Fibroblast of pulmonary artery (primary cell): ENCODE measurements at places on chromosomes 4 and X.
A peak's percentile ranks its signal among the peaks of the same experiment; 100 is the strongest.

GRCh38 chr4:171978216-171978615 is 165.0 kb downstream of the GALNTL6 start:
- DNase-seq: no peak

DNA sequence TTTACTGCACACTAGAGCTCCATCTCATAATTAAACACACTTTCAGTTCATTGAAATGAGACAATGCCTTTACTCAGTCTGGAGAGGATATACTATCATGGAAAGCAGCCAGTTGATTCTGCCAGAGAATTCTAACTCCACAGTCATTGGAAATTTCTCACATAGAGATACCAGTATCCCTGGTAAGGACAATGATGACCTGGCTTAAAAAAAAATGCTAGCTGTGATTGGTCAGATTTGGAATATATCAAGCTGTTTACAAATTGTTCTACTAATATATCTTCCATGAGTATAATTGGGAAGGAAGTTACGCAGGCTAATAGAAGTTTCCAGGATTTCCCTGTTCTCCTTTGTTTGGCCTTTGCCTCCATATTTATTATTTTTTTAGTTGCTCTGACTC is 34.5 kb upstream of the TLL1 start:
- DNase-seq: peak; percentile 4

- DNase-seq: no peak
These were observed 876.0 kb downstream of the FSTL5 start for GRCh38 chr4:161287678-161288352.

DNA sequence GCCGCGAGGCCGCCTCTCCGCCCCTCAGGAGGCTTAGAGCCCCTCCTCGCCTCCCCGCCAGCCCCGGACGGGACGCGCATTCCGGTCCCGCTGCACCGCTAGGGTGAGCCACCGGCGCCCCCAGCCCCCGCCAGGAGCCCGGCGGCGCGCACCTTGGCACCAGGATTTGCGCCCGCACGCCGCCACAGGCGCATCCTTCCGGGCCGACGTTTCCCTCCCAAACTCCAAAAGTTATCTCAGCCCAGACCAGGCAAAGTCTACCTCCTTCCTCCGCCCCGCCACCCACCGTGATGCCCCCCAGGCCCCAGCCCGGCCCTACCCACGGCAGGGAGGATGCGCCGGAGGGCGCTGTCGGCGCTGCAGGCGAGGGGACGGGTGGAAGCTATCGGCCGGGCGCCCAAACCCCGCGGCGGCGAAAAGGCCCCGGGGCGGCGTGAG is 538 bp downstream of the SCML2 start:
- no peak for DNase-seq

DNA sequence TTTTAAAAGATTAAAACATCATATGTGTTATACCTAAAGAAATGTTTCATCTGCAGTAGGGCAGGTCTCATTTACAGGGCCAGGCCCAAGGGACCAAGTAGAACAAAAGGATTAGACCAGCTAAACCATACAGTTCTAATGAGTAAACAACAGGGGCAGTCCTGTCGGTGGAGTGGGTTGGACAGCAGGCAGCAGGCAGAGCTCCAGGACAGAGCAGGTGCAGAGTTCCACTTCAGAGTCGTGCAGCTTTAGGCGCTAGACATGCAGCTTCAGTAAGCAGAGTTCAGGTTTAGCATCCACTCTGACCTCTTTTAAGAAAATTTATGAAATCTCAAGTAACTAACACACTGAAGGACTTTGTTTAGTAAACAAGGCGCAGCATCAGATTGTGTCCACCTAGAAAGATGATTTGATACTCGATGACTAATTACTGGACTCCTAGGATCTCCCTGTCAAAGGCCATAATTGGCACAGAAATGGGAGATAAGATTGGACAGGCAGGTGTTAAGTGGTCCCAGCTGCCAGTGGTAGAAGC is 487.7 kb upstream of the INTU start:
- no peak for DNase-seq

DNA sequence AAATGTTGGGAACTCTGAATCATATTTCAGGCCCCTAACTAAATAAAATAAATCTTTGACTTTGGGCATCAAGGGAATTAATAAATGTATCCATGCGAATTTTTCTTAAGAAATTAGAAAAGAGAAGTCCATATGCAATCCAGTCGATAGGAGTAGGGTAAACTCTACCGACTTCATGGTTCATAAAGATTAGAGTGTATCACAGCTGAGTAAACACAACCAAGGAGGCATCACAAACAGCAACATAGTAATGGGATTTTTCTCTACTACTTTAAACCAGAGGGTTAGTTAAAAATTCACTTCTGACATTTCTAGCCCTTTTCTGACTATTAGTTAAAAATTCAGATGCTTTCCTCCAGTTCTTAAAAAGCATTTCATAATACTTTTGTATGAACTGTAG is 19.9 kb downstream of the SEPTIN11 start:
- DNase-seq: no peak

DNA sequence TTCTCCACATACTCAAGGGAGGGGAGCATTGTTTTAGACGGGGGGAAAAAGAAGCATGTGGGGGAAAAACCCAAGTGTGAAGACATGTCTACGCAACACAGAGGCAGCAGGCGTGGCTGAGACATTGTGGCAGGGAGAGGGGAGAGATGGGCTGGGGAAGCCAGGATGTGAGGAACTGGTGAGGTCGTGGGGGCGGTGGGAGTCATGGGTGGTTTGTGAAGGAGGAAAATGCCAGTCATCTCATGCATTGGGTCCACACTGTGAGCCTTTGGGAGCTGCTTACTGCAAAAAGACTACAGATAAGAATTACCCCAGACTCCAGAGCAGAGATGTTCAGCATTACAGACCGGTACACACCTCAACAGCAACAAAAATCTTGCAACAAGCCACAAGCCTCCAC is 2.1 kb downstream of the JAKMIP1 start:
- DNase-seq: no peak

DNA sequence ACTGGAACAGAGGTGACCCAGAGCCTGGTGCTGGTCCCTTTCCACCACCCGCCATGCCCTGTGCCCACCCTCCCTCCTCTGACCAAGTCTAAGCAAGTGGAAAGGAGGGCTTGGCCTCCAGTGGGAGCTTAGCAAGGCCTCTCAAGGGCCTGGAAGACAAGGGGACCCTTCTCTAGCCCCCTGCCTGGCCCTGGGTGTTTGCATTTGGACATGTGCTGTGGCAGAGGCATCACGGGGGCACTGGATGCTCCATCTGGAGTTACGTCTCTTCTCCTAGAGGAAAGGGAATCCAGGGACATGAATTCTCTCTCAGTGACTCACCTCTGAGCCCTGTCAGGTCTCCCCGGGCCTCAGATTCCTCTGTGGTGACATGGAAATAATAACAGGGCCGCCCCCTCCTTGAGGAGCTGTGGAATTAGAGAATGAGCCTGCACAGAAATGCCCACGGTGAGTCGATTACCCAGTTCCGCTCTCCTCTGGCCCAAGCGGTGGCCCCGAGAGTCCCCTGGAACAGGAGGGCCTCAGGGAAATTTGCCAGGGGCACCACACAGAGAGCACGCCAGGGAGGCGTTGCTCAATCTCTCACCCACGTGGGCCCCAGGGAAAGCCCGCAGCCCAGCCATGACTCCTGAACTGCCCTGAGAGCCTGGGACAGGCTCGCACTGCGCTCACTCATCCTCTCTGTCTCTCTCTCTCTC is 189.6 kb downstream of the BCOR start:
- peak; percentile 90 for DNase-seq

GRCh38 chrX:42140320-42140719 is 217.0 kb upstream of the CASK start:
- DNase-seq: no peak

DNA sequence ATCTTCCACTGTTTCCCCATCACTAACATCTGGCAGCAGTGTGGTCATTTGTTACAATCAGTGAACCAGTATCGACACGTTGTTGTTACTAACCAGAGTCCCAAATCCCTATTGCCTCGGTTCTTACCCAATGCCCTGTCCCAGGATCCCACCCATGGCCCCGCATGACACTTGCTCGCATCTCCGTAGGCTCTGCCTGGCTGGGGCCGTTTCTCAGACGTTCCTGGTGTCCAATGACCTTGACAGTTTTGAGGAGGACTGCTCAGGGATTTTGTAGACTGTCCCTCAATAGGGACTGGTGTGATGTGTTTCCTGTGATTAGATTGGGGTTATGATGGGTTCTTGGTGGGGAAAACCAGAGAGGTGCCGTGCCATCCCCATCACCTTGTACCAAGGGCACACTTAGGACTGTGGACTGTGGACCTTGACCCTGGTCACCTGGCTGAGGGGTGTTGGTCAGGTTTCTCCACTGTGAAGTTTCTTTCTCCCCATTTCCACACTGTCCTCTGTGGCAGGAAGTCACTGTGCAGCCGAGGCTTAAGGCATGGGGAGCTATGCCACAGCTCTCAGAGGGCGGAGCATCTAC is 108.4 kb downstream of the ADRA2C start:
- DNase-seq: no peak

DNA sequence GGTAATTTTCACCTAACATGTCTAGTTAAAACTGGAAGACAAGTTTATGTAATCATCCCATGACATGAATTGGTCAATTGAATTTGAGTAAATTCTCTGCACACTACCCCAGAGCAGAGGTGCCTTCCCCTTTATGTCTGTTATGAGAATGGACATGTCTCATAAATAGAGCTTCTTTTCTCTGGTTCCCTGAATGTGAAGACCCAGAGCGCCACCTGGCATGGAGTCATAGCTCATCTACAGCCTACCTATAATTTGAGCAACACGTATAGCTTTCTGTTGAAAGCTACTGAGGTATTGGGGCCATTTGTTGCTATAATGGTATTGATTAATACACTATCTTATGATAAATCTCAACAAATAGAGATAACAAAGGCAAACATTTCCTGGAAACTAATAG is 626.5 kb upstream of the GALNTL6 start:
- DNase-seq: no peak

GRCh38 chr4:3212391-3213105 is 36.4 kb upstream of the MSANTD1 start:
- DNase-seq: no peak

DNA sequence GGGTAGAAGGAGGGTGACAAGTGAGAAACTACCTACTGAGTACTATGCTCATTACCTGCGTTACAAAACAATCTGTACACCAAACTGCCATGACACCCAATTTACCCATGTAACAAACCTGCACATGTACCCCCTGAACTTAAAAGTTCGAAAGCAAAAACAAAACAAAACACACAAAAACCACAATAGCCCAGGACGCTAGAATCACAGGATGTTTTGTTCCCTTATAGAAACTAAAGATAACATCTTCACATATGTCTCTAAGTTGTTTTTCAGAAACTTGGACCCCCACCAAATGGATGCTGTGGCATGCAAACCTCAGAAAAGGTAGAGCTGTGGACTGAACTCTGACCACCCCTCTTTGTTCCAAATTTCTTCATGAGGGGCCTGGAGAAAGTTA is 25.2 kb upstream of the PNMA5 start:
- DNase-seq: no peak

DNA sequence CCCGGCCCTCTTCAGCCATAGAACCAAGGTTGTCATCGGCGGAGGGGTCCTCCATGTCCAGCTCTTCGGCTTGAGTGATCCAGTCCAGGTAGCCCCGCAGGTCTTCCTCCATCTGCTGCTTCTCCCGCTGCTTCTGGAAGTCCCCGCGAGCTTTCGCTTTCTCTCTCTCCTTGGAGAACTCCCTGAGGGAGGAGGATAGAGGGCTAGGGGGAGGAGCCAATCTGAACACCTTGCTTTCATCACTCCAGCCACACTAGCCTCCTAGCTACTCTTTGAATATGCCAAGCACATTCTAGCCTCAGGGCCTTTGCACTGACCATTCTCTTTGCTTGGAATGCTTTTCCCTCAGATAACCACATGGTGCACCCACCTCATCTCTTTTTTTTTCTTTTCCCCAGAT is 6.2 kb downstream of the CACNA1F start:
- no peak for DNase-seq

DNA sequence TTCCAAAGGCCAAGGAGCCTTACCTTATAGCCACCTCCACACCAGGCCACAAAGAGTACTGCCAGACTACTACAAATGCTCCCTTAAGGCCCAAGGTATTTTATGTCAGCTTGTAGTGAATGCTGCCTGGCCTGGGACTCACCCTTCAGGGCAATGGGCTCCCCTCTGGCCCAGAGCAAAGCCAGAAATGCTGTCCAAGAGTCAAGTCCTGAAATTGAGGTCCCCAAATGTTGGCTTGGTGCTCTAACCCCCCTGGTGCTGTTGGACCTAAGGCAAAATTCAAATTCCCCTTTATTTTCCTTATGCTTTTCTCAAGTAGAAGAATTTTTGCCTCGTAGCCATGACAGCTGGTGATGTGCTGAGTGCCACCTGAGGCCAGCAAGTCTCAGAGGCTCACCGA is 1354.3 kb upstream of the DIAPH2 start:
- no peak for DNase-seq

DNA sequence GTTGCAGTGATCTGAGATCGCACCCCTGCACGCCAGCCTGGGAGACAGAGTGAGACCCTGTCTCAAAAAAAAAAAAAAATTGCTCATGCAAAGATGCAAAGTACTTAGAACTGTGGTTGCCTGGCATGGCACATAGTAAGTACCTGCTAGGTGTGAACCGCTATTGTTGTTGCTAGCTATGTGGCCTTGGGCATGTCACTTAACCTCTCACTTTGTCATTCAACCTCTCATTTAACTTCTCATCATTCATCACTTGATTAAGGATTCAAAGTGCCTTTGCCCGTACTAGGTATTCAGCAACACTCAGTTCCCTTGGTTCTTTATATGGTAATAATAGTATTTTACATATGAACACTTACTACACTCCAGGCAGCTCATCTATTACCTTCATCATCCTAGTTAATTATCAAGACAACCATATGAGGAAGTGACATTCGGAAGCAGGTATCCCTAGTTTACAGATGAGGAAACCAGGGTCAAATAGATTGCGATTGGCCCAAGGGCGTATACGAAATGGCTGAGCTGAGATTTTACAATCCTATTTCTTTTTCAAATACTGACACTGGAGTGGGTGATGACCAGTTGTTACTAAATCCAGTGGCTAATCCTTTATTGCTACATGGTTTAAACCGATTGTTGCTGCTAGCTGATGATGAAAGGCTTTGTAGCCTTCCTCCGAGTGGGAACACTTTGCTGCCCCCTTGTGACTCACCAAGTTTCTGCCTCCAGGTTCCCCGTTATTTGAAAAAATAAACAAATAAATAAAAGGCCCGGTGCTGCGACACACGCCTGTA is 28.8 kb upstream of the SOWAHD start:
- DNase-seq: peak; percentile 83

- no peak for DNase-seq
These were observed 26.4 kb upstream of the CLCN4 start for GRCh38 chrX:10130354-10130753.

DNA sequence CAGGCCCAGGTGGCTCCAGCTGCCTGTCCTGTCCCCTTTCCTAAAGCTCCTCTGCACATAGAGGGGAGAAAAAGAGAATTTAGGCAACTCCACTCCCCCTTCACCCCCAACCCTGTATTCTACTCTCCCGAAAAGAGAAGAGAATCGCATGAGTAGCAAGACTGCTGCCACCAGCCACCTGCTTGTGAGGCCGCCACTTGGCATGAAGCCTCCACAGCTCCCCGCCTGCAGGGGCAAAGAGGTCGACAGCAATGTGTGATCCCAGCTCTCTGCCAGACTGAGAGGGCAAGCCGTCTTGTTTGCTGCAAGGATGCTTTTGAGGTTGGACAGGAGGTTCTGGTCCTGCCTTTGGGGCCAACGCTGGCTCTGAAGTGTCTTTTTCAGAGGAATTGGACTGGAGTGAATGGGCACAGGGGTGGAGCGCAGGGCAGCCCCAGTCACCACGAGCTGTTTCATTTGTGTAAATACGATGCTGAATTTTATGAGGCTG is 77.1 kb downstream of the STARD8 start:
- no peak for DNase-seq

- no peak for DNase-seq
These were observed 109.6 kb upstream of the DIAPH2 start for GRCh38 chrX:96575011-96575410.
